ENCODE measurements at places on chromosomes 2 and 18. TPM values are rescaled to one million over a fixed set of nuclear protein-coding genes. Genes with fewer than 3 reads are reported as not detected.

The UCN gene
- 0.22 TPM for total RNA-seq

The CCDC68 gene
- total RNA-seq, result 1.8 TPM

The STK11IP gene
- total RNA-seq, result 17.9 TPM

The LGALSL gene
- total RNA-seq, result 3.1 TPM

The CLEC4F gene
- not detected for total RNA-seq

The IL18R1 gene
- 0.33 TPM for total RNA-seq

The CFAP65 gene
- total RNA-seq, result not detected

The EML6 gene
- total RNA-seq, result 1.1 TPM
